ENCODE measurements at places on chromosomes 2 and 18.

GRCh38 chr18:77866351-77866750 is 616.7 kb downstream of the GALR1 start:
- DNase-seq, result no peak

- DNase-seq, result no peak
Observed at GRCh38 chr2:12737738-12738485, 21.2 kb downstream of the TRIB2 start.

GRCh38 chr2:230893841-230894781 is 29.4 kb downstream of the ITM2C start:
- DNase-seq, result no peak

GRCh38 chr2:34799556-34799955 is 1200.5 kb upstream of the FAM98A start:
- DNase-seq, result no peak

DNA sequence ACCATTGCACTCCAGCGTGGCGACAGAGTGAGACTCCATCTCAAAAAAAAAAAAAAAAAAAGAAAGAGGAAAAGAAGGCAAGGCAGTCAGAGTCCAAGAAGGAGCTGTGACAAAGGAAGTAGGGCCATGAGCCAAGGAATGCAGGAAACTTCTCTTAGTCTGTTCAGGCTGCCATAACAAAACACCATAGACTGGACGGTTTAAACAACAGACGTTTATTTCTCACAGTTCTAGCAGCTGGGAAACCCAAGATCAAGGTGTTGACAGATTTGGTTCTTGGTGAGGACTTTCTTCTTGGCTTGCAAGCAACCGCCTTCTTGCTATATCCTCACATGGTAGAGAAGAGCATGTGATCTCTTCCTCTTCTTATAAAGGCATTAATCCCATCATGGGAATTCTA is 13.1 kb upstream of the SUMO1 start:
- DNase-seq, result no peak

- DNase-seq, result peak; percentile 69
Observed at GRCh38 chr2:44949329-44950151, 8.0 kb downstream of the SIX3 start.

DNA sequence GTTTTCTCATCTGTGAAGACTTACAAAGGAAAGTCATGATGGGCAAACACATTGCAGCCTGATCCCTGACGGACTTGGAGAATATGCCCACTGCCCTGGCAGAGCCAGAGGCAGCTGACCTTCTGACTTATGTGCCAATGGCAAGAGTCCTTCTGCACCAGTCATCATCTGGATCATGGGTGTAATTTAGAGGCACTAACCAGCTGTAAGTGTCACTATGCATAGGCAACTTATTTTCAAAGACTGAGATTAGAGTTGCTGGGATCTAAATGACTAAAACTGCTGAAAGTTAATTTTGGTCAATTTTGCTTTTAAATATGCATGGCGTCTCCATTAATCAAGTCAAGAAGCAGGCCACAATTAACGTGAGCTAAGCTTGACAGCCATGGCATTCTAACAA is 261.2 kb downstream of the BCL11A start:
- no peak for DNase-seq

- DNase-seq, result no peak
Observed at GRCh38 chr2:221518935-221519625, 53.0 kb downstream of the EPHA4 start.

- DNase-seq, result no peak
Observed at GRCh38 chr18:78601923-78602322, 377.7 kb upstream of the SALL3 start.

GRCh38 chr2:239152239-239152915 is 248.4 kb downstream of the HDAC4 start:
- no peak for DNase-seq

Measured in DMS153 (cell line).